Omental fat pad (tissue), 4 donors: ENCODE measurements at places on chromosomes 7 and 10. TPM values are rescaled to one million over a fixed set of nuclear protein-coding genes. Genes with fewer than 3 reads are reported as not detected.

Gene OR2A12
- not detected for total RNA-seq

Gene MEST
- total RNA-seq = 281 TPM

Gene ACTA2
- 144 TPM for total RNA-seq

Gene SFTPA1
- total RNA-seq = not detected

Gene EN2
- 0.12 TPM for total RNA-seq

Gene OTUD1
- 10.2 TPM for total RNA-seq

Gene EPDR1
- total RNA-seq = 22.9 TPM

Gene DOCK4
- total RNA-seq = 48.0 TPM

Gene SAMD9L
- total RNA-seq = 11.0 TPM

Gene RELN
- 7.1 TPM for total RNA-seq

Gene BTAF1
- 33.1 TPM for total RNA-seq

Gene MAP3K8
- 53.6 TPM for total RNA-seq

Gene CPA2
- total RNA-seq = 0.88 TPM

Gene SPDYE2B
- total RNA-seq = not detected

Gene AZGP1
- 92.5 TPM for total RNA-seq

Gene TNS3
- total RNA-seq = 70.9 TPM

Gene TMEM229A
- total RNA-seq = not detected

Gene WDR91
- 10.1 TPM for total RNA-seq

Gene SOSTDC1
- total RNA-seq = not detected

Gene TSPAN33
- 8.1 TPM for total RNA-seq

Gene TMEM26
- total RNA-seq = 0.95 TPM
